ENCODE measurements at places on chromosomes 3 and 15.

GRCh38 chr3:167302678-167303077 is 77.4 kb downstream of the ZBBX start:
- DNase-seq, result no peak

DNA sequence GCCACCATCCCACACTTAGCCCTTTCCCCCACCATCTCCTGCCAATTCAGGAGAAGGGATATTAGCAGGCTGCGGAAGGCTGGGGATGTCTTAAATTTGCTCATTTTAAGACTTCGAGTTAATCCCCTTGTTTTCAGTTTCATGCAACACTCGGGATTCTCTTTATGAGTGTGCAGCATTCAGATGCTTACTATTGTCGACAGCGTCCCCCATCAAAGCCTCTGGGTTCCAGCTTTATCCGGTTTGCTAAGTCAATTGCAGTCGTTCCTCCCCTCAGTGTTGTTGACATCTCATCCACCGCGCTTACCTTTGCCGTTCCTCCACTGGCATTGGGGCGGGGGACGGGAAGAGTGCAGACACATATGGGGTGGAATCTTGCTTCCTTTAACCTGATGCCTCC is 220.2 kb downstream of the VPS13C start:
- DNase-seq, result no peak

GRCh38 chr15:58486564-58486963 is 54.8 kb downstream of the LIPC start:
- no peak for DNase-seq

- DNase-seq, result no peak
Measured at GRCh38 chr3:128681369-128681829, 30.8 kb upstream of the RPN1 start.

DNA sequence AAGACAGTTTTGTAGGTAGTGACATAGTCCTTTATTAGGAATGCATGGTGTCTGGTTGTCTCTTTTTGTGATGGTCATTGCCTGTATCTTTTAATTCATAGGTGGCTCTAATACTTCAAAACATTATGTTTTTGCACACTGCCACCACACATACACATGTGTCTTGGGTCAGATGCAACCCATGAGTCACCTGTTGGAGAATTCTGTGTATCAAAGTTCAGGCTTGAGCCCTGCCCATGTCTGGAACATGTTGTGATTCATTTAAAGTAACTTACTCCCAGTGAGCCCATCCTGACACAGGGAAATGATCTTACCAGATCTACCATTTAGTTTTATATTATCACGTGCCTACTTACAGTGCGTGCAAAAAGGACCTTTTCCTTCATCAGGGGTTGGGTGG is 142.7 kb downstream of the GHSR start:
- no peak for DNase-seq

DNA sequence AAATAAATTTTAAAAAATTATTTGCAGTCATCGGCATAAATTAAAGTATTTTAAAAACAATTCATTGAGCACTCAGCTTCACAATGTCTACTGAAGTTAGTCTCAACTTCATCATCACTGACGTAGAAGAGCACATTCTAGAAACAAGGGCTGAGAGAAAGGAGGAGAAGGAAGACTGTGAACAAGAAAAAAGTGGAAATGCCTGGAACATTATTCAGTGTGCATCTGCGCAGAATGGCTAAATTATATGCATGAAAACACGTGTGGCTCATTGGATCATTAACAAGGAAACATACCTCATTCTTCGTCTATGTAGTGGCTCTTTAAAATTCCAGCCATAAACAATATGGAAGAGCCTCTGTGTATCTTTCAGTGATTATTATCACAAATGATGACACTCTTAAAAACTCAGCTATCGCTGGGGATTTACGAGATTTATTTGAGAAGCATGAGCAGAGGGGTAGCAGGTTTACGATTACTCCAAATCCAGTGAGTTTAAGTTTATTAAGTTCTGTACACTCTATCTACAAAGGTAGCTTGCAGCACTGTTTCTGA is 404.2 kb upstream of the CDIN1 start:
- no peak for DNase-seq

GRCh38 chr3:115513416-115513800 is 109.9 kb upstream of the GAP43 start:
- DNase-seq, result no peak

DNA sequence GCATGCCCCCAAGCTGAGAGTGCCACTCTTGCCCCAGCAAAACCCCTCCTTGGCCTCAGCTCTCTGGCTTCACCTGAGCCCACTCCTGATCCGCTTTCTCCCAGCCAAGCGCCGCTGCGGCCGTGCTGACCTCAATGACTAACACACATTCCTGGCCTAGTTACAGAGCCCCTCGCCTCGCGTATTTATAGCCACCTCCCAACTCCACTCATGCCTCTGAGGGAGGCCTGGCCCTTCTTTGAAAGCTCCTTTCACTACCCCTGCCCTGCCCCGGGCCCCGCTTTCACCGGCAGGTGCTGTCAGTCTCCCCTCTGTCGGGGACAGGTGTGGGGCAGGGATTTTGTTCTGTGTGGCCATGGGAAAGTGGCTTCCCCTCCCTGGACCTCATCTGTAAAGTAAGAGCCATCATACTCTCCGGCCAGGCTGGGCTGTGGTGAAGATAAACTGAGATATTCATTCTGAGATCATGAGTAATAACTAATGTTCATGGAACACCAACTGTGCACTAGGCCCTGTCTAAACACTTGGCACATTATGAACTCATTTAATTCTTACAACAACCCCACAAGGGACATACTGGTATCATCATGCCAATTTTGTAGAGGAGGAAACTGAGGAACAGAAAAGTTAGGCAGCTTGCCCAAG is 13.2 kb upstream of the ATP2B2 start:
- DNase-seq, result no peak

DNA sequence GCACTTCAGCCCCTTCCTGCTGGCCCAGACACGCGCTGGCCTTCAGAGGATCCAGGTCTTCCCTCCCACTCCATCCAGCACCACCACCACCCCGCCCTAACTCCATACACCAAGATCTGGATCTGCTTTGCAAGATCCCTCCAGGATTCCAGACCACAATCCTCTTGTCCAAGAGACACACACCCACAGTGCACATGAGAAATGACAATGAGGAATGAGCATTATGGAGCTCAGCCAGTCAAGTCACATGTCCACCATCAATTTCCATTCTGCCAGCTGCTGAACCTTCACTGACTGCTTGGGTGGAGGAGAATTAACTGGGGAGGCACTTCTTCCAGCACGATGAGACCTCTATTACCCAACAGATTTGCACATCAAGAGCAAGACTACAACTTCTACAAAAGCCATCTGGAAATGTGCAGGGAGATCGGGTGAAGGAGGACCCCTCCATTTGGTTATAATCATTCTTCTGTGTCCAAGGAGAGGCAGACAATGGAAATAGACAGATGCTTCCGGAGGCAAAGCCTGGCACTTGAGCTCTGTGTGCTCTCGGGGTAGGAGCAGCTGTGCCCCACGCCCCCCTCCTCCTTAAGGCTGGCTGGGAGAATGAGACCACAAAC is 12.3 kb upstream of the SPATA12 start:
- DNase-seq, result no peak

Data from naive thymus-derived CD8-positive, alpha-beta T cell (primary cell).